ENCODE measurements at places on chromosomes 16 and 17.

- no peak for DNase-seq
Measured at GRCh38 chr17:4576729-4577322, 7.5 kb upstream of the SMTNL2 start.

GRCh38 chr17:10216213-10216938 lies 18.0 kb upstream of the GAS7 start:
- DNase-seq = no peak

- no peak for DNase-seq
Measured at GRCh38 chr16:80300456-80300855, 240.3 kb upstream of the DYNLRB2 start.

DNA sequence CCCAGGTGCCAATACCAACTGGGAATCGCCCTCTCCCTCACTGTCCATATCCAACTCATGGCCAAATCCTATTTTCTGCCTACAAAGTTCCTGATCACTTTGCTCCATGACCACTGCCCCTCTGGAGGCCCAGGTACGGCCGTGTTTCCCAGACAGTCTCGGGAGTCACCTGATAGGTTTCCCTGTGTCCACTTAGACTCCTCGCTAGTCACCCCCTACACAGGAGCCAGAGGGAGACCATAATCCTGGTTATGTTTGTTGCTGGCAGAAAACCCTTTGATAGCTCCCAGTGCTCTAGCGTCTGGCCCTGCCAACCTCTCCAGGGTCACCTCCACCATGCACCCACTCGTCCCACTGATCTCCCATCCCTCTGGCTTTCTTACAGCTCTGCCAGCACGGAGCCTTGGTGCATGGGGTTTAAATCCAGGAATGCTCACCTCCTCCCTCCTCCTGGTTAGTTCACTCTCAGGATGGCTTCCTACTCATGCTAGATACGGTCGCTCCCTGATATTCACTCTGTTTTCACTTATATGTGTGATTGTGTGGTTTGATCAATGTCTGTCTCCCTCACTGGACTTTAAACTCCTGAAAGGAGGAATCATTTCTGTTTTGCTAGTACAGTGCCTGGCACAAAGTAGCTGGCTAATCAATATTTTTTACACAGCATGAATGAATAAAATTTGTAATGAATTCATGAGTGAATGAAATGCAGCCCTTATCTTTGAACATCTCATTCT lies 7.5 kb upstream of the CALB2 start:
- no peak for DNase-seq

DNA sequence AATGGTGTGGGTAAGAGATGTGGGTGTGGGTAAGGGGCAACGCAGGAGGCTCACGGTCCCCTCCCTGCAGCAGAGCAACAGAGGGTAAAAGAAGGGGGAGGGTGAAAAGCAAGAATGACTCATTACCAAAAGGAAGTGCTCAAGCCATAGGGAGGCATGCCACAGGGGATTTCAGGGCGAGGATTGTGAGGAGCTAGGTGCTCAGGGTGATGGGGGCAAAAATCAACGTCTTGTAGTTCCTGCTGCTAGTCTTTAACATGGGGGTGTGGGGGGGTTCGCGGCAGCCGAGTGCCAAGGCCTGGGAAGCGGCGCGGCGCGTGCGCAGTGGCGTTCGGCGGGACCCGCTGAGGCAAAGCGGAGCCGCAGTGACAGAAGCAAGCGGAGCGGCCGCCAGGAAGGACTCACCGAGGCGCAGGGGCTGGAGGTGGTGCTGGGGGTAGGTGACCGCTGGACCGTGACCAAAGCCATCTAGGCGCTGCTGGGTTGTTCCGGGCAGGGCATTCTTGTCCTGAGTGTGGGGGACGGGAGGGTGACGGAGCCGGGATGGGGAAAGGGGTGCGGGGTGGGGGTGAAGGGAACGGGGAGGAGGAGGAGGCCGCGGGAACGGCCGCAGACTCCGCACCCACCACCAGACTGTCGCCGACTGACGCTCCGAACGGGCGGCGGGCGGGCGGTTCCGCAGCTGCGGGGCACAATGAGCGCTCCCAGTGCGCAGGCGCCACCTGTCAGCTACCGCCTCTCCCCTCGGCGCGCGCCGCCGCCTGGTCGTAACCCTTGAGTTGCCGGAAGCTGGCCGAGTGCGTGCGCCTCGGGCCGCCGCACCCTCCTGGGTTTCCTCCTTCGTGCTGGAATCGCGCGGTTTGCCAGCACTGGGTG lies at the start of gene SSH2:
SSH2 (minus strand) TSS at position 696 of the 876 bp plus-strand sequence; CDS start at position 468, 228 bp downstream.
- peak; percentile 84 for DNase-seq

DNA sequence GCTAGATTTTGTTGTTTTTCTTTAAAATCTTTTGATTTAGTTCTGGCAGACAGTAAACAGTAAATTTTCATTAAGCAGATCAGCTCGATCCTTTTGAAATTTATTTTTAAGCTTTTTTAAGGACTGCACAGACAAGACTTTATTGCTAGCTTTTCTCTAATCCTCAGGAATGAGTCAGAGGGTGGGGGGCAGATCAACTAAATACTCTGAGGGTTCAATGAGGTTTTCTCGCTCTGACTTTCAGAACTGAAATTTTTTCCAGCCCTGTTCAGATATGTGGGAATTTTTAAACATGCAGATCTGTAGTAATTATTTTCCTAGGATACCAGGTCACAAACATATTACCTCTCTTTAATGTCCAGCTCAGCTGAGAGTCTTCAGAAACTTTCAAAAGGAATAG lies 977.2 kb downstream of the CDH11 start:
- DNase-seq = peak; percentile 42

DNA sequence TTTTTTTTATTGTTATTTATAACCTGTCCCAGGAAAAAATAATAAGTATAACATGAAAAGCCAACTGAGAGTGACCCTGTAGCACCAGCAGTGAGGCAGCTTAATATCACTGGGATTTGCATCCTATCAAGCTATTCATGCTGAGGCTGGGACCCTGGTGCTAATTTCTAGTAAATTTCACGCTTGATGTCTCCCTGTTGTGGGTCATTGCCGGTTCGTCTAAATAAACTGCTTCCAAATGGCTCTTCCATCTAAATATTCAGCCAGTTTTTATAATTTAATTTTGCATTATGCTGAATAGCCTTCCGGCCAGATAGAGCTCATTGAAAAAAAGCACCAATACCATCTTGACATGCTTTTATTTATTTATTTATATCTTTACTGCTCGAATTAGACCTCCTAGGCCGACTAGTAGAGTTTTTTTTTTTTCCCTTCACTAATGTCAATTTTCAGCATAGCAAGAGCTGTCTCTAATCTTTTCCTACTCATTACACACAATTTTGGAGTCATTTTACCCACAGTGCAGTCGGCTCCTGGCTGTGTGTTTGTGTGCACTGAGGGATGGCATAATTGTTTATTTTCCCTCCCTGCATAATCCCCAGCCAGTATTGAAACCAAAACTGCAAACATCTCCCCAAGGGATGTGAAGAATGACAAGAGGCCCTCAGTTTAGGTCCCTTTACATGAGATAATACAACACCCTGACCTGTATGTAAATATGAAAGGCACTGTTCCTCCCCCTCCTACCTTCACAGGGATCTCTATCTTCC lies 168.8 kb downstream of the AATF start:
- DNase-seq = peak; percentile 55

GRCh38 chr17:77511514-77512061 lies 370.8 kb downstream of the SEC14L1 start:
- DNase-seq = no peak

DNA sequence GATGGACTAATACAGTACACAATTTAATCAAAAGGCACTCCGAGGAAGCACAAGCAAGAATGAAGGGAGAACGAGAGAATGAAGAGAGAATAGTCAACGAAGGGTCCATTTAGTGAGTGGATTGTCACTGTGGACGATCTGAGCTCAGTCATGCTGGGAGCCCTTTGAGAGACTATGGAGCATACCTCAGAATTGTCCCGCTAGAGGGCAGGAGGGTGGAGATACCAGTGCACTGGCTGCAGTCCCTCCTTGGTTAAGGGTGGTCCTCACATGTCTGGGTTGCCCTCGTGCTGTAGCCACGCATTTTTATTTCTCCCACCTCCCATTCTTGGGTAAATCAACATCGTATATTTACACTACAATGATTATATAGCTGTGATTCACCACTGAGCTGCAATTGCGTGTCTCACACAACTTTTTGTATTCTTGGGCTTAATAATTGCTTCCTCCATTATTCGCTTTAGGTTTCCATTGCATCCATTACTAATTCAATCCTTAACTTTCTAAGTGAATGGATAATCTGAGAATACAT lies 33.2 kb upstream of the FAM20A start:
- no peak for DNase-seq

DNA sequence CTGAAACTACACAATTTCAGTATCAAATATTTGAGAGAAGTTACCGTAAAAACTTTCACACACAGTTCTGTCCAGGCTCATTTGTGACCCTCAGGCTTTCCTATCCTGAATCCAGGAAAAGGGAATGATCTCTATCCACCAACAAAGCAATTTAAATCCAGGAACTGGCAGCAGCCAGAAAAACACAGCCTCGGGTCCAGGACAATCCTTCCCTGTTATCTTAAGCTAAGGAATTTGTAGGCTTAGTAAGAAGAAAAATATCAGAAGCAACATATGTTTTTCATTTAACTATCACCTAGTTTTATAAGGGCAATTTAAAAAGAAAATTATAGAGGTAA lies 47.1 kb downstream of the TEX2 start:
- no peak for DNase-seq

GRCh38 chr16:31513126-31513525 lies 4.9 kb upstream of the RUSF1 start:
- peak; percentile 67 for DNase-seq

GRCh38 chr17:33506889-33507650 lies 214.0 kb upstream of the ASIC2 start:
- no peak for DNase-seq

- no peak for DNase-seq
Measured at GRCh38 chr16:6258056-6258455, 1074.6 kb upstream of the RBFOX1 start.

GRCh38 chr17:27543464-27543856 lies 87.2 kb downstream of the KSR1 start:
- DNase-seq = no peak

GRCh38 chr17:28252436-28252835 lies 66.6 kb upstream of the TMEM97 start:
- peak; percentile 65 for DNase-seq

GRCh38 chr16:9797306-9797705 lies 384.9 kb downstream of the GRIN2A start:
- peak; percentile 36 for DNase-seq

Data from iris pigment epithelial cell (primary cell).